ENCODE measurements at places on chromosomes 5 and 9.

DNA sequence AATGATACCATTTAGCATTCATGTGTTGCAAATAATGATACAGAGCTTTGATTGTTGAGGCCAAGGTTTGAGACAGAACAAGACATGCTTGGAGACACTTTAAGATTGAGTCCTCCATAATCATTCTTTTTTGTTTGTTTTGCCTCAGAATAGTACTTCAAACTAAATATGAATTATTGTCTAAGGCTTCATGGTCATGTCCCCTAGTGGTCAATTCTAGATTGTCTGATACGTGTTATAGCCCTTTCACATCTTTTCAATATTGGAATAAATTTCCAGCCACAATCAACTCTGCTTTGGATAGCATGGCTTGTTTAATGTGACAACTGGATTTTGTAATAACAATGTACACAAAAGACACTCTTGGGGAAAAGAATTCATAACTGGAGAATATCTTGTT is 64.2 kb downstream of the PRLR start:
- no peak for DNase-seq

DNA sequence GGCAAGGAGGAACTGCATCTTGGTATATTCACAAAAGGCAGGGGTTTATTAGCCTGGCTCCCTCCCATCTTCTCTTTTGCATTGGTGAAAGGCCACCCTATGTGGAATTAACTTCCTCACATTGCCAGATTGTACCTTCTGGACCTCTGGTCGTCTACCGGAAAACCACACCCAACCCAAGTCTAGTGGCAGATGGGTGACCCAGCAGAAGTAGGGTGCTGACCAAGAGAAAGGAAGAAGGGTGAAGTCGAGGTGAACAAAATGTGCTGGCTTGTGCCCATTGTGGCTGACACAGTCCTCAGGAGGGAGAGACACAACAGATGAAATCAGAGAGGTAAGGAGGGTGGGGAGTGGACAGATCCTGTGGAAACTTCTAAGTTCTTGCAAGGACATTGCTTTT is 39.8 kb upstream of the DAP start:
- DNase-seq = no peak

DNA sequence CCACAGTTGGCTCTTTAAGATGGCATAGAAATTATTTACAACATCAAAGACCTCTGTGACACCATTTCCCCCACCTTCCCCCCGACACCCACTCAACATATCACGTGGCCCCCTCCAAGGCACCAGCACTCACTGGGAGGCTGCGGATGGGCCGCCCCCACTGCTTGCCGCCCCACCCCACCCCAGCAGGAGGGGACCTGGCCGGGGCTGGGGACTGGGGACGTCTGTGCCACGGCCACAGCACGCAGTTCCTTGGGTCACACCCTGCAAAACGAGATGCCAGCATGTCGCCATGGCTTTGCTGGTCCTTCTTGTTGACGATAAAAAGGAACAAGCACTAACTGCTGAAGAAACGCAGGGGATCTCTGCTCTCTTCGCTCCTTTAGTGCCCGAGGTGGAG is 257.4 kb upstream of the NFIL3 start:
- DNase-seq = no peak

DNA sequence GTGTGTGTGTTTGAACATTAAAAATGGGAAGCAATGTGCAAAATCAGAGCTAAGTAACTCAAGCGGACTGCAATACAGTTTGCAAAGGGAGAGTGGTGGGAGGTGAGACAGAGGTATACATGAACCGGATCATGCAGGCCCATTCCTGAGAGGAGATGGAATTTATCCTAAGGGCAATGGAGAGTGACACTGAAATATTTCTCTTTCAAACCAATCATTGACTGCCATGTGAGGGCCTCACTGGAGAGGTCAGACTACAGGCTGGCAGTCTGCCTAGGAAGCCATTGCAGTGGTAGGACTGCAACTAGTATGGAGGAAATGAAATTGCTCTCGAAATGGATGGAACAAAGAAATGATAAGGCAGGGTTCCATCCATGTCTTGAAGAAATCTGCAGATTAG is 34.8 kb downstream of the TNFSF15 start:
- DNase-seq = no peak

GRCh38 chr5:151270599-151270998 is 17.6 kb downstream of the GM2A start:
- no peak for DNase-seq

- DNase-seq = no peak
Observed at GRCh38 chr5:122723606-122724352, 51.1 kb upstream of the SNX2 start.

All from CD4-positive, alpha-beta T cell treated with Interleukin-4 for 4 hours (primary cell).